ENCODE measurements at places on chromosomes 1 and 21.

DNA sequence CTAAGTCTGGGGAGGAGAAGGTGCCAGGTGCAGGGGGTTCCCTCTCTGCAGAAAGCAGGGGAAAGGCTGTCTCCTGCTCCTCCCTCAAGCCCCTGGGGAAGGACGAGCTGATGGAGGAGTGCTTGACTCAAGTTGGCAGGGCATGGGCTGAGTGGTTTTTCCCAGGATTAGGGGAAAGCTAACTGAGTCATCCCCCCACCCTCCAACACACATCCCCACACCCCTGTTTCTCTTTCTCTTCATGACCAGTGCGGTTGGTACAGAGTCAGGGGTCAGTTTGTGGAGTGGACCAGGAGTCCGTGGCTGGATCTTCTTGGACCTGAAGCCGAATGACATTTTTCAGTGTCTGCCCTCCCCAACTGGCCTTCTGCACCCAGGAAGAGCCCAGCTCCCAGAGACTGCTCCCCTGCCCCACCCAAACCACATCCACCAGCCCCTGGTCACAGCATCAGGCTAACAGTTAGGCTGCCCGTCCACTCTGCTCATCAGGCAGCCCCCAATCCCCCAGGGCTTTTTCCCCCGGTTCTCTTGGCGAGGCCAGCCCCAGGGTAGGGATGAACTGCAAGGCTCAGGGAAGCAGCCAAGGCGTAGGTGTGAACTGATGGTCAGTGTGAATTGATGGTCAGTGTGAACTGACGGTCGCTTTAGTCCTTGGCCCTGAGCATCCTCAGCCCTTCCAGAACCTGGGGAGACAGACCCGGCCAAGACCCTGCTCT, 81.0 kb downstream of the PAX7 start:
- H3K27ac ChIP-seq: no peak overlapping the region
- no peak for DNase-seq
- H3K27me3 ChIP-seq: no peaks in the 10 kb centered on the region
- H3K4me3 ChIP-seq: no peak overlapping the region
- H3K4me1 ChIP-seq: no peaks in the 10 kb centered on the region

DNA sequence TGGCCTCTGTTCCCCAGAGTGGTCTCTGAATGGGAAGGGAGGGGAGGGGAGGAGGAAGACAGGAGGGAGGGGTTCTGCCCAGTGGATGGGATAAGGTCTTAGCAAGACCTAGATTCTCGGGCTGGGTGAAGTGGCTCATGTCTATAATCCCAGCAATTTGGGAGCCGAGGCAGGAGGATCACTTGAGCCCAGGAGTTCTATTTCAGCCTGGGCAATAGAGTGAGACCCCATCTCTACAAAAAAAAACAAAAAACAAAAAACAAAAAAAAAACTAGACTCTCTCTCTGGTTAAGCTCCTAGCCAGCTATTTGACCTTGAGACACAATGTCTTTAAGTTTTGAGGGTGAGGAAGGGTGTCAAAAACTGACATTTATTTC, 11.4 kb downstream of the UQCRHL start:
- H3K36me3 ChIP-seq: no peaks in the 10 kb centered on the region
- no peak overlapping the region for H3K27ac ChIP-seq
- no peak overlapping the region for H3K4me3 ChIP-seq
- H3K27me3 ChIP-seq: no peaks in the 10 kb centered on the region

DNA sequence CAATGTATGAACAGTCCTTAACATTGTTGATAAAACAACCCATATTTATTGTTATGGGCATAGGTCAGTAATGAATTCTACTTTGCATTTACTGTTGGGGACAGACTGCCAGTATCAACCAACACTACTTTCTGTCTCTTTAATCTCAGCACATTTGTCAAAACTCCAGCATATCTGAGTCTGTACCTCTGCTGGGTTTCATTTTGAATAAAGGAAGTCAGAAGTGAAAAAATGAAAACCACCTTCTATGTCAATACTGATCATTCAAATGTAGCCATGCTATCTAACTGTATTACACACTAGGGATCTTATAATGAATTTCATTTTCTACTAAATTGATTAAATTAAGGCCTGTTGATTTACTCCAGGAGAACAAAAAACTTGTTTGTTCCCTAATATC, 24.2 kb upstream of the CXADR start:
- no peaks in the 10 kb centered on the region for H3K4me1 ChIP-seq
- no peak overlapping the region for H3K4me3 ChIP-seq
- no peak for DNase-seq
- no peaks in the 10 kb centered on the region for H3K36me3 ChIP-seq
- no peak overlapping the region for H3K27ac ChIP-seq

GRCh38 chr1:101288491-101288944, 51.7 kb downstream of the S1PR1 start:
- H3K27ac ChIP-seq: no peak overlapping the region
- no peak overlapping the region for H3K4me3 ChIP-seq
- no peaks in the 10 kb centered on the region for H3K36me3 ChIP-seq
- no peaks in the 10 kb centered on the region for H3K27me3 ChIP-seq

- no peaks in the 10 kb centered on the region for H3K4me1 ChIP-seq
- no peak overlapping the region for H3K27ac ChIP-seq
- no peaks in the 10 kb centered on the region for H3K36me3 ChIP-seq
- no peak overlapping the region for H3K4me3 ChIP-seq
Observed at GRCh38 chr1:172629170-172629569, 29.7 kb upstream of the FASLG start.

DNA sequence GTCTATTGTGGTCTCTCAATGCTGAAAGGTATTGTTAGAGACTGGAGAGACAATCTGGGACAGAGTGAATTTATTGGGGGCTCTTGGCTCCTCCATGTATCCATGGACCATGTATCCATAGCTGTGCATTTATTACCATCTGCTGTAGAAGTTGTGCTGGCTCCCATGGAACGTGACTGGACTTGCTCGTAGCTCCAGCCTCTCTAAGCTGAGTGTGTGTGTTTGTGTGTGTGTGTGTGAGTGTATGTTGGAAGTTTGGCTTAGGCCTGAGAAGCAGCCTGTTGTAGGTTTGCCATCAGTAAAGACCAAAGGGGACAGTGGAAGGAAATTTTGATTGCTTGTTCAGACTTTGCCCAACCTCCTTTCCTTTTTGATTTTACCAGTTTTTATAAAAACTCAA, 105.7 kb upstream of the USP24 start:
- H3K4me3 ChIP-seq: no peak overlapping the region
- no peak overlapping the region for H3K27ac ChIP-seq
- no peaks in the 10 kb centered on the region for H3K4me1 ChIP-seq
- H3K36me3 ChIP-seq: no peaks in the 10 kb centered on the region
- DNase-seq: no peak

- H3K27me3 ChIP-seq: no peaks in the 10 kb centered on the region
- no peak overlapping the region for H3K27ac ChIP-seq
- no peak for DNase-seq
- no peaks in the 10 kb centered on the region for H3K36me3 ChIP-seq
- peaks cover 24% of the 10 kb centered on the region for H3K4me1 ChIP-seq
Observed at GRCh38 chr21:43956670-43957035, 55.5 kb upstream of the TRAPPC10 start.

DNA sequence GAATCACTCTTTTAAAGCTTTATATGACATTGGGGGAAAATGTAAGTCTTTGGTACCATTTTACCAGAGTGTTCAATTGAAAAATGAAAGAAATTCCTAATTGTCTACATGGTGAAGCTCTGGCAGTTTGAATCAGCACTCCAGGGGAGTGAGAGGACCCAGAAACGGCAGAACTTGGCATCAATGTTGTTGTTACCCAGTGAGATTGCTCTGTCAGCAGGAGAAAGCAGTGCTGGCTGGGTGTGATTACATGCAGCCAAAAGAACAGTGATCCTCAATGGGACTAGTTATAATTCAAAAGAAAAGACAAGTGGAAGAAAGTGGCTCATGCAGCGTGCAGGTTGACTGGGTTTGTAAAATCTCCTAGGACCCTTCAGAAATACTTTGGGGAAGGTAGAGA, 206.4 kb downstream of the PTPRC start:
- H3K27me3 ChIP-seq: no peaks in the 10 kb centered on the region
- H3K36me3 ChIP-seq: peaks cover 2% of the 10 kb centered on the region
- no peak overlapping the region for H3K27ac ChIP-seq
- no peaks in the 10 kb centered on the region for H3K4me1 ChIP-seq
- no peak overlapping the region for H3K4me3 ChIP-seq

GRCh38 chr21:37176716-37177115, 90.4 kb downstream of the VPS26C start:
- H3K36me3 ChIP-seq: peaks cover 78% of the 10 kb centered on the region
- H3K27ac ChIP-seq: no peak overlapping the region
- no peaks in the 10 kb centered on the region for H3K4me1 ChIP-seq
- H3K4me3 ChIP-seq: no peak overlapping the region
- DNase-seq: no peak

DNA sequence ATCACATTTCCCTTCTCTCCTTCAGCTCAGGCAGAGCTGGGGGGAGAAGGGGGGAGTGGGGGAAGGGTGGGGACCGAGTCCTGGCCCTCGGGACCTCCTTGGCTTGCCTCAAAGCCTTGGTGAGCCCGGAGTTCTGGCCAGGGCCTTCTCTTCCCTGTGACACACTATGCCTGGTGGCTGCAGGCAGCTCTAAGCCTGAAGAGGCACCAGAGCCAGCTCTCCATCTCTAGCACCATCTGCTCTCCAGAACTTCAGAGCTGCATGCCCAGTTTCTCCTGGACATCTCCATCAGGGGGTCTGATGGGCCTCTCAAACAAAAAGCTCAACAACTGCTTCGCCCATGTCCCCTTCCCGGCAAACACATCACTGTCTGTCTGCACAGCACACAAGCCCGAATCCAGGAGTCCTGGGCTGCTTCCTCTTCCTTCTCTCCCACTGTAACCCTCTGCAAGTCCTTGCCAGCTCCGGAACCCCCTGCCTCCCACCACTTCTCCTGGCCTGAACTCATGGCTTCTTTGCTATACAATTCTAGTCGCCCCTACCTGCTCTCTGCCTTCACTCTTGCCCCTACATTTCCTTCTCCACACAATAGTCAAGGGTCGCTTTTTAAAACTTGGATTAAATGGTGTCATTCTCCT, 26.5 kb downstream of the KIAA1614 start:
- H3K4me3 ChIP-seq: no peak overlapping the region
- H3K4me1 ChIP-seq: peaks cover 20% of the 10 kb centered on the region
- no peaks in the 10 kb centered on the region for H3K36me3 ChIP-seq
- H3K27me3 ChIP-seq: no peaks in the 10 kb centered on the region

Measured in B cell (primary cell).